ENCODE measurements at places on chromosomes 4 and X.
A peak's percentile ranks its signal among the peaks of the same experiment; 100 is the strongest.

DNA sequence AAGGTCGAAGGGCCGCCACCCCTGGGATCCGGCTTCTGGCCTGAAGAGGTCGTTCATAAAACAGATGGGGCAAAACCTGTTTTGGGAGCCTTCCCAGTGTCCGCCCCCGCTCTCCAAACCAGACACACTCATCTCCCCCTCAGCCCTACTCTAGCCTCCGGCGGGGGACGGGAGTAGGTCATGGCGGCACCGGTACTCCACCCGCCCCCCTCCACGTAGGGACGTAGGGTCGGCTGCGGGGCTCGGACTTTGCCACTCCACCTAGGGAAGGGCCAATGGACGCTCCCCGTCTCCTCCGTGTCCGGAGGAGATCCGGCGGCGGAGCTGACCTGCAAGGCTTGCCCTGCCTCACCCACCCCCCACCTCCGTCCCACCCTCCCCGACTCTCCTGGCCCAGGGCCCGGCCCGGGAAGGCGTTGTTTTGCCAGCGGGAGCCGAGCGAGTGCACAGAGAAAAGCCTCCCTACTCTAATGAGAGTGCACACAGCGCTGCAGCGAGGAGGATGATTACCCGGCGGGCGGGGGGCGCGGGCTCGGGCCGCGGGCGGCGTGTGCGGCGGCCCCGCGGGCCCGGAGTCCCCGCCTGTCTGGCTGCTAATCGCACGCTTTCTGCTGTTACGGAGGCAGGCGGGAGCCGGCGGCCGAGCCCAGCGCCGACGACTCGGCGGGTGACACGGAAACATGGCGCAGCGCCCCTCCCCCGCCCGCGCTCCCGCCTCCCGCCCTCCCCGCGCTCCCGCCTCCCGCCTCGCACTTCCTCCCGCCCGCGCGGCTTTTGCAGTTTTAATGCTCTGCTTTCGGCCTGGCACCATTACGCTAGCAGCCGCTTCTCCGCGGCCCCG lies 8.3 kb upstream of the BCOR start:
- peak; percentile 83 for DNase-seq

DNA sequence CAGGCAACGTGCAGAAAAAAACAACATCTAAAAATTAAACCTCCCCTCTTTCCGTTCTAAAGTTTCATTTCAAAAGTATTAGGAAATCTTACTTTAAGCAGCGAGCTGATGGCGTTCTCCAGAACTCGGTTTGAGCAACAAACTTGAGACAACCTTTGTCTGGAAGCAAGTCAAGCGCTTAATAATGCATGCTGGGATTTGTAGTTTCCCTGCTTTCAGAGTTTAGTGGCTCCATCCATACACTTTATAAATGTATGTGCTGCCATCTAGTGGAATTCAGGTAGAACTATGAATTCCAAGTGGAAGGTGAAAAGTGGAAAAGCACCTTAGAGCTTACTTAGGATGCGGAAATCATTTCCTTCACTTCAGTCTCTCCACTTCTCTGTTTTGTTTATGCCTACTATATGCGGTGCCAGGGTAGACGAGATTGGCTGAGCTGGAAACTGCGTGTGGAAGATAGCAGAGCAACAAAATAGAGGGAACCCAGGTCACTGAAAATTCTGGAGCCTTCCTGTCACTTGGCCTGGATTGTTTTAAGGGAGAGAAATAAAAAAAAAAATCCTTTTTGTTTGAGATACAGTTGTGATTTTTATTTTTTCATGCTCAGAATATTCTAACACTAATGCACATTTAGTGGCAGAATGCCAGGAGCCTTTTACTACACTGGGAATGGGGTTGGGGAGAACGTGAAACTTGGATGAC lies at the start of gene BDH2:
Gene BDH2, minus strand, starts transcription at position 144 of the 702 bp plus-strand sequence. CDS start 3,580 bp downstream, outside the sequence.
- peak; percentile 89 for DNase-seq

- no peak for DNase-seq
Observed at GRCh38 chr4:1614854-1615595, 69.1 kb downstream of the FAM53A start.

- no peak for DNase-seq
Observed at GRCh38 chrX:102968216-102968615, 31.1 kb downstream of the RAB40AL start.

GRCh38 chrX:39542316-39542715 lies 555.4 kb downstream of the BCOR start:
- no peak for DNase-seq

DNA sequence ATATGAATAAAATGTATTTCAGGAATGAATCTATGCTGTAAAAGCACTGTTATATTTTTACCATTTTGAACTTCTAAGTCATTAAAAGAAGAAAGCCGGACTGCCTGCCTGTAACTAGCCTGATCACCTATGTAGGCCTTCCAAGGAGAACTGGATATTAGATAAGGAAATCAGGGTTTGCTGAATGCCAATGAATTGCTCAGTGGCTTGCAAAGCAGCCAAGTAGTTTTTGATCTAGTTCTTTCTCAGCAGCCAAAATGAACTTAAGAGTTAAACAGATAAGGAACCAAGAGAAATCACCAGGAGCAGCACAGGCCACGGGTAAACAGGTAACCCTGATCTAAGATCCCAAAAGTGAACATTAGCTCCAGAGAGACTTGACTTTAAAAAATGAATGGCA lies 3.3 kb downstream of the ANXA5 start:
- DNase-seq = no peak

GRCh38 chr4:47342796-47343195 lies 120.7 kb downstream of the COMMD8 start:
- no peak for DNase-seq

- DNase-seq = no peak
Observed at GRCh38 chr4:170109586-170110284, 20.0 kb upstream of the AADAT start.

DNA sequence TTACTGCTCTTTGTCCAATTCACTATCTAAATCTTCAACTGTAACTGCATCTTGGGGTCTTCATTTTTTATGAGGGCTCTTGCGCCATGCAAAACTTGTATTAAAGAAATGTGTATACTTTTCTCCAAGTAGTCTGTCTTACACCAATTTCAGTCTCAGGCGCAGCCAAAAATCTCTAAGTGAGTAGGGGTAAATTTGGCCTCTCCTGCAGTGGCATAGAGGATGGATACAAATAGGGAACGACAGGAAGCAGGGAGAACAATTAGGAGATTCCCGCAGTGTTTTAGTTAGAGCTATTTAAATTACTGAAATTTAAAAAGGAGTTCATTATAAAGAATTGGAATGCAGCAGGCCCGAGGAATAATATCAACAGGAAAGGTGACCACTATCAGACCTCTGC lies 30.2 kb downstream of the DMP1 start:
- DNase-seq = no peak

GRCh38 chr4:100986360-100986868 lies 360.9 kb downstream of the PPP3CA start:
- no peak for DNase-seq

- no peak for DNase-seq
Observed at GRCh38 chr4:151267104-151267503, 9.9 kb upstream of the PRSS48 start.

GRCh38 chr4:147824884-147825283 lies 93.0 kb downstream of the ARHGAP10 start:
- DNase-seq = no peak

DNA sequence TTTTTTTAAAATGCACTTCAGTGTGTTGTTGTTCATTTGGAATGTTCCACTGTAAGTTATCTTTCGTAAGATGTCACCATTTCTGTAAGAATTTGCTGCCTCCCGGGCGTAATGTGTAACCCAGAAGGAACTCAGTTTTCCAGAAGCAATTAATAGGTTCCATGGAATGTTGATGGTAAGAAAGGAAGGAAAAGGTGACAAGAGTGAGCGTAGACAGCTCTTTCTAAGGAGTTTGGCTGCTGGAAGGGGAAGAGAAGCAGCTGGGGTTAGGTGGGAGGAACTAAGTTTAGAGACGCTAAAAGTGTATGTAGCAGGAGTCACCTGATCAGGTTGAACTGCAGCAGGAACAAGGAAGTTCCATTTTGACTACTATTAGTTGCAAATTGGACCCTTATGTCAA lies 35.9 kb downstream of the PNMA5 start:
- DNase-seq = peak; percentile 16

DNA sequence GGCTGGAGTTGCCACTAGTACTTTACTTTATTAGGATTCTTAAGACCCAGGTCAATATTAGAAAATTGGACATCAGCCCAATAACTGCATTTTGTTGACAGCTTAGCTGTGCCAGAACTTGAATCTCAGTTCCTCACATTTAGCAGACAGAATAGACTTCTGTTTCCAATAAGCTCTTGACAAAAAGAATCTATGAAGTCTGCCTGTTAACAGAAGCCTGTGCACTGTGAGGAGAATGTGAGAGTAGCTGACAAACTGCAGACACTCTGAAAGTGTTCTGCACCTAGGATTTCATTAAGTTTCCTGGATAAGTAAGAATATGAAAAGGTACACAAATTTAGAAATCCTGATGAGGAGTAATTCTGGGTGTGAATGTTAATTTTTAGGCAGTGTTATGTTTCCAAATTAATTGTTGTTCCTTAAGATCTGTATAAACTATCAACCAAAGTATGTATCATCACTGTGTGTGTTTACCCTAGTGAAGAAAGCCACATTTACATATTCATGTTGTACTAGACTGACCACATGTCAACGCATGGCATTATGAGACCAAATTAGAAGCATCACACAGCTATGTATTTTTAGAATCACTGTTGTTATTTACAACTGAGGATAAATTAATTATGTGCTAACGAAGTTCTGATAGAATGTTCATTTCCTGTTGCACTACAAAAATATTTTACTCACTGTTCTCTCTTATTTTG lies 756.4 kb upstream of the IGFBP7 start:
- DNase-seq = no peak

GRCh38 chr4:13547485-13548041 lies 3.3 kb upstream of the NKX3-2 start:
- peak; percentile 81 for DNase-seq

DNA sequence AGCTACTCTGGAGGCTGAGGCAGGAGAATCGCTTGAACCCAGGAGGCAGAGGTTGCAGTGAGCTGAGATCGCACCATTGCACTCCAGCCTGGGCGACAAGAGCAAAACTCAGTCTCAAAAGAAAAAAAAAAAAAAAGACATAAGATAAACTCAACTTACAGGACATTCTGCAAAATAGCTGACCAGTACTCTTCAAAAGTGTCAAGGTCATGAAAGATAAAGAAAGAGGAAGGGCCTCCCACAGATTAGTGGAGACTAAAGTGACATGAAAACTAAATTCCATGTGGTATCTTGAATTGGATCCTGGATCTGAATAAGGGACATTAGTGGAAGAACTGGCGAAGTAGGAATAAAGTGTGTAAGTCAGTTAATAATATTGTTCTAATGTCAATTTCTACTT lies 63.3 kb downstream of the ZNF182 start:
- DNase-seq = no peak

DNA sequence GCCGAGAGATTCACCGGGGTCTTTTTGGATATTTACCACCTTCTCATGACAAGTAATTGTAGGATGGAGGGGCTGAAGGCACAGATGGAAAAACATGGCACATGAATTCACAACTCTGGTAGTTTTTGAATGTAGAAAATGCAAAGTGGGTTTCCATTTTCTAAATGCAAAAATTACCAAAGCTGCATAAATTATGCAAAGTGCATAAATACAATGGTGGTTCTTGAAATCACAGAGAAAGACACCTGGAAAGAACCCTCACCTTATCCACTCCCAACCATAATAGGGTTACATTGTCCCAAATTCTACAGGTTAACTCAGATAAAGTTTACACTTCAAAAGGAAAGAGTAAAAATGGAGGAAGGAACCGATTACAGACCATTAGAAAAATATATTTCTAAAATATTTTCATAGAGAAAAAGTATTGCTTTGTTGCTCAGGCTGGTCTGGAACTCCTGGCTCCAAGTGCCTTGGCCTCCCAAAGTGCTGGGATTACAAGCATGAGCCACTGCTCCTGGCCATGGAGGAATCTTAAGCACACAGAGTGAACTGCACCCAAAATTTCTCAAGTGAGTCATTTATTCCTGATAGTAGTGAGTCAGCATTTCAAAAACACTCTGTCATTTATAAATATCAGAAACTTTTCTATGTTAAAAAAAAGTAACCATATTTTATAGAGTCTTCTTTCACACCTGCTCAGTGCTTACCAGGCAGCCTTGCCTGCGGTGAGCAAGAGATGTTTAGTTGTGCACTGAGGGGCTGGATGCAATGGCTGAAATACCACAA lies 101.4 kb downstream of the FIP1L1 start:
- no peak for DNase-seq

GRCh38 chr4:158850800-158851644 lies 82.2 kb downstream of the FNIP2 start:
- peak; percentile 24 for DNase-seq

- DNase-seq = peak; percentile 40
Observed at GRCh38 chrX:137432609-137433008, 133.3 kb upstream of the ZIC3 start.

DNA sequence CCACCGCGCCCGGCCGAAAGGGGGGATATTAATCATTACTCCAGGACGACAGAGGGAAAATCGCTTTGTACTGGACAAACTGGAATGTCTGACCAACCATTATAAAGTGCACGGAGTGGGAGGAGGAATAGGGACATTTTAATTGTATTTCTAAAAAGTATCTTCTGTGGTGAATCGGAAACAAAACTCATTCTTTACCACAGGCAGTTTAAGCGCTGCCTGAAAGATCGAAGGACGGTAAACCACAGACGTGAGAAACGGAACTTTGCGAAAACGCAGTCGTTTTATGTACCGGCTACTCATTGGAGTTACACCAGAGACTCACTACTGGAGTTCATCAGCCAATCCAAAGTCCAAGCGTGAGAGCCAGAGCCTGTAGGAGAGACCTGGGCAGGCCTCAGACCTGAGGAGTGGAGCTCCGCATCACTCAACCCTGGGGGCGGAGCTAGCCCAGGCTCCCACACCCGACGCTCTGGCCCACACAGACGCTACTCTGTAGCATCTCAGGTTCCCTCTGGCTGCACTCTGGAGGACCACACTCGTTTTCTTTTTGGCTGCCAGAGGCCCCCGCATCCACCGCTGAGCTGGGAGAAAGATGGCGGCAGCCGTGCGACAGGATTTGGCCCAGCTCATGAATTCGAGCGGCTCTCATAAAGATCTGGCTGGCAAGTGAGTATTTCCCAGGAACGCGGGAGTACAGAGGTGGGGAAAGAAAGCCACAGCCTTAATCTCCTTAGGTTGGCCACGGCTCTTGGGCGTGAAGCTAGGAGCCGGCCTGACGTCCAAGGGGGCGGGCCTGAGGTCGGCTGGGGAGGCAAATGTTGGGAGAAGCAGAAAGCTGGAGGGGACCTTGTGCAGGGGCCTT lies at the start of gene COPS4:
Gene COPS4, plus strand, starts transcription at position 554 of the 865 bp plus-strand sequence. Its CDS starts 42 bp downstream, at position 596.
- peak; percentile 100 for DNase-seq

GRCh38 chr4:172851534-172851933 lies 317.1 kb upstream of the GALNT7 start:
- no peak for DNase-seq

DNA sequence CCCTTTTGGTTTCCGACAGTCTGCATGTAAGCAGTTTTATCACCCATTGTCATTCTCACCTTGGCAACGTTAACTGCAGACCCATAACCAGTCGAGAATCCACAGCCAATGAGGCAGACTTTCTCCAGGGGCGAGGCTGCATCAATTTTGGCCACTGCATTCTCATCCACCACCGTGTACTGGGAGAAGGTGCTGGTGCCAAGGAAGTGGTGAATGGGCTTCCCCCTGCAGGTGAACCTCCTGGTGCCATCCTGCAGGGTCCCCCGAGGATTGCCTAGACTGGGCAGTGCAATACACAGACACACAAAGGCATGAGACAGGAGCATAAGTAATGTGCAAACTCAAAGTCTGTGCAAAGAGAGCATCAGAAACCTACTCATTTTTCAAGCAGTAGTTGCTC lies 5.4 kb downstream of the ADH1B start:
- DNase-seq = no peak
